ENCODE measurements at places on chromosomes 1 and 21.

DNA sequence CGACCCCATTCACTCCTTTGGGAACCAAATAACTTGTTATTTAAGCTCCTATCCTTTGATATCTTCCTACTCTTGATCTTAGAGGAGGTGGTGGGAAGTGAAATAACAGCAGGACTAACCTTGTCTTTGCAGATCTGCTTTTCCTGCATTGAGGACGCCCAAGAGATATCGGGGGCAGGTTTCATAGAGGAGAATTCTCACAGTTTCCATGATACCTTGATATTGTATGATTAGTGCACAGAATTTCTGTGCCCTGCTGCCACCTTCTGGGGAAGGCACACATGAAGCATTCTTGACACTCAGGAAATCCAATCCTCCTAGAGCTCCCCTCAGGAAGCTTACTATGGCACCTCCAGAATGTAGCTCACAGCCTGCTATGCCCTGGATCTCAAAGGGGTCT is 1.6 kb downstream of the CD1B start:
- DNase-seq, result no peak

GRCh38 chr1:185208626-185209180 is 51.7 kb downstream of the SWT1 start:
- no peak for DNase-seq

DNA sequence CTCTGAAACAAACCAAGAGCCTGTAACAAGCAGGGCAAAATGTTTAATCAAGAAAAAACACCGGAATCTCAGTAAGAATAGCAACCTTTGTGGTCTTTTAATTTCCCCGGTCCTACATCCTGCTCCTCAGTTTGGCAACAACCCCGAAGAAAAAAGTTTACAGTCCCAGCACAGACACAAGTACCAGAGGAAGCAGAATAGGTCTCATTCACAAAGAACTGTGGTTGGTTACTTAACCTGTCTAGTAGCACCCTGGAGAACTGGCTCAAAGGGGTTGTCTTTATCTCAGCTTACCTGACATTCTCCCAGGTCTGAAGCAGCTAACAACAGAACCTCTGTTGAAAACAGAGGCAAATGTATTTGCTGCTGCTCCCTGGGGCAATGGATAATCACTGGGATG is 399.3 kb downstream of the AJAP1 start:
- DNase-seq, result no peak

- DNase-seq, result no peak
These were observed 6.0 kb downstream of the TATDN3 start for GRCh38 chr1:212797681-212798080.

- DNase-seq, result no peak
These were observed 538 bp downstream of the GBP2 start for GRCh38 chr1:89125240-89125912.

GRCh38 chr1:162994921-162995320 is 74.2 kb upstream of the RGS4 start:
- DNase-seq, result no peak

DNA sequence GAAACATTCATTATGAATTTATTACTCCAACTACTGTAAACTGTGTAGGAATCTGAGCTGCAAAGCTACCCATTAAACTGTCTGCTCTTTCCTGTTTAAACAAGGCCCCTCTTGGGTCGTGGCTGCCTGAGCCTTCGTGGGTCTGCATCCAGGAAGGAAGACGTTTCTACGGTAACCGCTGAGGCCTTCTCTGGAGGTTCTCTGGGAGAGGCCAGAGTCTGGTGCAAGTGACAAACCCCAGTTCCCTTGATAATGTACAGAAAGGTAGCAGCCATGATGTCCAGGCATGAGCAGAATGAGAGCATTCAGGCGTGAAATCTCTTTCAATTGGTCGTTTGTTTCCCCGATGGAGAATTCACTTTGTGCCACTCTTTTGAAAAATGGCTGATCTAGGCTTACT is 350.2 kb downstream of the PLPP3 start:
- no peak for DNase-seq

DNA sequence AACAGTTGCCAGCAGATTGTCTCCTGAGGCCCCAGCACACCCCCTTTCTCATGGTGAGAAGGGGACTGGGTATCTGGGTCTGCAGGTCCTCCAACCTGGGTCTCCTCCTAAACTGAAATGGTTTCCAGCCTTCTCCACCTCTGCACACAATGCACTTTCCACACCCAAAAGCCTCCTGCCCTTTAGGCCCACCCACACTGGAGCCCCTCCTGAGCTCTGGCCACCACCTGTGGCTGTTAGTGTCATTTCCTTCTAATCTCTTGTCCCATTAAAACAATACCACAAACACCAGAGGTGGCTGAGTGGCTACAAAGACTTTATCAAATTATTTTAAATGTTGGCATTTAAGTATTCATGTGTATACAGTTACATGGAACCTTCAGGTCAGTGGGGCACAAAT is 11.5 kb downstream of the GPR3 start:
- no peak for DNase-seq

DNA sequence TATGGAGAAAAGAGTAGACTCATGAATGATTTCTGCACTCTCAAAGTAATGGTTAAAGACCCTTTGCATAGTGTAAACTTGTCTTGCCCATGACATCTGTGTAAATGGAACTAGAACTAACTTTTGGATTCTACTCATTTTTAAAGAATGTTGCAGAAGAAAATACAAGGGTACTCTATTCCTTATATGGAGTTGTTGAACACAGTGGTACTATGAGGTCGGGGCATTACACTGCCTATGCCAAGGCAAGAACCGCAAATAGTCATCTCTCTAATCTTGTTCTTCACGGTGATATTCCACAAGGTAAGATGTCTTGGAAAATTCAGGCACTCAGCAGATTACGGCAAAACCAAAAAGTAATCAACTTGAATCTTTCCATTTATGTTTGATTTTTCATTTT is 19.8 kb downstream of the CCT8 start:
- DNase-seq, result no peak

DNA sequence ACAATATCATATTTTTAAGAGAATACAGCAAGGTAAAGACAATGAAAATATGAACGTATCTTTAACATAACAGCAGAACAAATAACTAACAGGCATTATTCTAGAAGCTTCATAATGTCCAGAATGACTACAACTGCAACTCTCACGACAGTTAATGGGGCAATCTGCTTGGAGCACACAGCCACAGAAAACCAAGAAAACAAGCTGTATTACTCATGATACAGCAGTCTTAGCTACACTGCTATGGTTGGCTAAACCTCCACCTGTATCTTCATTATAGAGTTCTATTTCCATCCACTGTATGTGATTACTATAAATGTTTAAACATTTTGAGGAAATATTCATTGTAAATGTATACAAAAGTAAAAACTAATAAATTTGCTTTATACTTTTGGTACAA is 139.9 kb downstream of the DPYD start:
- DNase-seq, result no peak

- DNase-seq, result no peak
These were observed 450 bp downstream of the S100A10 start for GRCh38 chr1:151993084-151993733.
